CD4-positive, alpha-beta T cell treated with Interferon alpha-2 for 1 hour (primary cell): ENCODE measurements at places on chromosomes 16 and 17.

DNA sequence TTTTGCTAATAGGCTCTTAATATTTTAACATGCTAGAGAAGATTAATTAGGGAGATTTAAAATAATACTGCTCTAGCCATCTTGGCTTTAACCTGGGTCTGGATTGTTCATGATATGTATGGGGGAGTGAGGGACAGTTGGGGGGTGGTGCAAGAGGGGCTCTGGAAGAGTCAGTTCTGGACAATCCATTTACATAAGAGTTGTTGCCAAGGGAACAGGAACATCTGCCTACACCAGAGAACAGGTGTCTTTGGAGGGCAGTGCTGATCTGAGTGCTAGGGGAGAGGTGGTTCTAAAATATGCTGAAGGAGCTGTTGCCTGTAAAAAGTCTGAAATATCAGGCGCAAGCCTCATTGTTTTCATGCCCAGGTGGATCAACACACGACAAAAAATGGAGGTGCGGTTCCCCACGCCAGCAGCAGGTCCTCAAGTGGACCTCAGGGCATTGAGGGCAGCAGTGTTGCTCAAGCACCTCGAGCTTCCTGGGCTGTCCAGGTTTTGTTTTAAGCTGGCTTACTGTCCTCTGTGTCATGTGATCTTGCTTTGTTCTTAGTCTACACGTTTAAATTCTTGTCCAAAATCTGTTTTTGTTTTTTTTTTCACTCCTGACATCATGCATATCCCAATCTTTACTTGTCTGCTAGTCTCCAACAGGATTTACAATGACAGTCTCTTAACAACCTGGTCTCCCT is 25.4 kb upstream of the WSB1 start:
- DNase-seq = no peak

GRCh38 chr16:4500272-4500671 is 24.1 kb downstream of the HMOX2 start:
- no peak for DNase-seq

GRCh38 chr16:57643910-57644309 is 15.5 kb downstream of the ADGRG1 start:
- no peak for DNase-seq

DNA sequence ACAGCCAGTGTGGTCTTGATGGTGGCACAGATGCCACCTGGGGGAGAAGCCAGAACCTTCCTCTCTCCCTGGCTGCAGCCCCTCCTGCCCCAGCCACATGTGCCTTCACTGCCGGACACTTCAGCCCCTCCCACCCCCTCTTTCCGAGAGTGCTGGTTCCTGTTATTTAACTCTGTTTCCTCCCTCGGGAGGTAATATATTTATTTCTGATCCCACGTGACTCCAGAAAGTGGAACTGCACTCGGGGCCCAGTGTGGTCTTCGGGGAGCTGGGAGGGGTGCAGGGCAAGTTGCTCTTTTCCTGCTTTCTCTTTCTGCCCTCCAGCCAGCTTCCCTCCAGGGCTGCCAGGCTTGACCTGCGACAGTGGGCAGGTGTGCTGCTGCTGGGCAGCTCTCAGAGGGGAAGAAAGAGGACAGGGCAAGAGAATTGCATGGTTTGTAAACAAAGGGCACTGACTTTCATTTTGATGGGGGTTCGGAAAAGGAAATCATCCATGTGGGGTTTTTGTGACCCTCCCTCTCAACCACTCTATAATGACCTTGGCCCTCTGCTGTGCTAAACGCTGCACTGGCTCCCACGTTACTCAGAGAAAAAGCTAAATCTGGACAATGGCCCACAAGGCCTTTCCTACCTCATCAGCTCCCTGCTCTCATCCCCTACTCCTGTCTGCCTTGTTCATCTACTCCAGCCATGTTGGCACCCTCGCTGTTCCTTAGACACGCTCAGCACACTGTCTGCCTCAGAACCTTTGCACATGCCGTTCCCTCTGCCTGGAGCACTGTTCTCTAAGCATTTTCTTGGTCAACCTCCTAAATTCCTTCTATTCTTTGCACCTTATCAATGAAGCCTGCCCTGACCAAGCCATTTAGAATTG is 8.2 kb upstream of the CIITA start:
- no peak for DNase-seq

- DNase-seq = no peak
These were observed 31.2 kb downstream of the MNT start for GRCh38 chr17:2369551-2370210.

DNA sequence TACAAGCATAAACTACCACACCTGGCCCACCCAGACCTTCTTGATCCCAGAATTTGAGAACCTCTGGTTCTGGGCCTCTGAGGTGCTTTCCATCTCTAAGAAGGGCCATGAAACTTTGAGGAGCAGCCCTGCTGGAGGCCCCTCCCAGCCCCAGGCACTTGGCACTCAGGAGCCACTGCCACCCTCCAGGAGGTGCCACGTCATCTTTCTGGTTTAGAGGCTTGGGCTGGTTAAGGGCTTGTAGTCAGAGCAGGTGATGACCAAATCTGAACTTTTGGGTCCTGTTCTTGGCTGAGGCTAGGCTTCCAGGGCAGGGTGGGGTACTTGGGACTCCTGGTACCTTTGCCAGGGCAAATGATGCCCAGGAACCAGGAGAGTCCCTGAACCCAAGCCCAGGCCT is 13.8 kb upstream of the DLX4 start:
- DNase-seq = no peak

DNA sequence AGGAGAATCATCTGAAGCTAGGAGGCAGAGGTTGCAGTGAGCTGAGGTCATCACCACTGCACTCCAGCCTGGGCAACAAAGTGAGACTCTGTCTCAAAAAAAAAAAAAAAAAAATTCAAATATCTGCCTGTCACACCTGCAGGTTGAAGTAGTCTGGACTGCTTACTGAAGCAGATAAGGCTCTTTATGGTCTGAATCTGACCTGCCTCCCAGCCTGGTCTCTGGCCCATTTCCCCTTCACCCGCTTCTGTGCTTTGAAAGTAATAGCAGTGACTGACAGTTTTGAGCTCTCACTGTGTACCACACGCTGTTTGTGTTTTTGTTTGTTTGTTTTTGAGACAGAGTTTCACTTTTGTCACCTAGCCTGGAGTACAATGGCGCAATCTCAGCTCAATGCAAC is 5.8 kb downstream of the SEZ6L2 start:
- DNase-seq = no peak

DNA sequence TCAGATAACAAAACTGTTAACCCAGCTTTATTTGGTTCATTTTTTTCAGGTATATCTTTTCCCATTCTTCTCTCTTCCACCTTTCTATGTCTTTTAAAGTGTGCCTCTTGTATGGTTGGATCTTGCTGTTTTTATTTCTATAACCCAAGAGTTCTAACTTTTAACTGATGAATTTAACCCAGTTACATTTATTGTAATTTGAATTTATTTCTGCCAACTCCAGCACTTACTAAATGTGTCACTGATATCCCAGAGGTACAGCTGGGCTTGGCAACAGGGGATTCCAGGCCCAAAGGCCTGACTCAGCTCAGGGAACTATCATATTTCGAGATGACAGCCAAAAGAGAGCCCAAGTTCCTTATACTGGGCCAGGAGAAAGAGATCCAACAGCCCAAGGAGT is 200.1 kb downstream of the GSG1L start:
- no peak for DNase-seq

DNA sequence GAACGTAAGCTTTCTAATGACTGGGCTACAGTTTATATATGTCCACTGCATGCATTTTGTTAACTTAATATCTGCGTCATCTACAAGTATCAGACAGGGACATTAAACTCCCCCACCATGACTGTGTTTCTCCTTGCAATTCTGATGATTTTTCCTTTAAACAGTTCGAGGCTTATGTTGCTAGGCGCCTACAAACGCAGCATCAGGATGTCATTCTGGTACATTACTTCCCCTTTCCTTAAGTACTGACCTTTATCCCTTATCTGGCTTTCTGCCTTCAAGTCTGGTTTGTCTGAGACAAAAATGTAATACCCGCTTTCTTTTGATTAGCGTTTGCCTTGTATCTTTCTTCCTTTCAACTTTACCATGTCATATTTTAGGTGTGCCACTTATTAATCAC is 362.4 kb downstream of the SLC39A11 start:
- DNase-seq = no peak

- peak; percentile 78 for DNase-seq
These were observed 4.8 kb downstream of the P2RX1 start for GRCh38 chr17:3911271-3912053.

GRCh38 chr17:61063528-61063927 is 336.1 kb upstream of the TBX2 start:
- no peak for DNase-seq

GRCh38 chr16:69497876-69498596 is 67.7 kb upstream of the NFAT5 start:
- DNase-seq = no peak

- peak; percentile 39 for DNase-seq
These were observed 7.3 kb upstream of the PRSS36 start for GRCh38 chr16:31157136-31157535.

DNA sequence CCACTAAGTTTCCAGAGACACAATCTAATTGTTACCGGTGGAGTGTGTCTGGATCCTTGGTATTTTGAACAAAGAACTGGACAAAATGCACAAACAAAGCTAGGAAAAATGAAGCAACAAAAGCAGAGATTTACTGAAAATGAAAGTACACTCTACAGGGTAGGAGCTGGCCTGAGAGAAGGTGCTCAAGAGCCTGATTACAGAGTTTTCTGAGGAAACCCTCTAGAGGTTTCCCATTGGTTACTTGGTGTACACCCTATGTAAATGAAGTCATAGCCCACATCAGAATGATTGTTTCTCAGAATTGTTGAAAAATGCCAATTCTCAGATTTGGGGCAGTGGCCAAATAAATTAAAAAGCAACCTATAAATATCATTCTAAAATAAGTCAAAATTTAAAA is 436.4 kb downstream of the KCNJ18 start:
- DNase-seq = no peak

DNA sequence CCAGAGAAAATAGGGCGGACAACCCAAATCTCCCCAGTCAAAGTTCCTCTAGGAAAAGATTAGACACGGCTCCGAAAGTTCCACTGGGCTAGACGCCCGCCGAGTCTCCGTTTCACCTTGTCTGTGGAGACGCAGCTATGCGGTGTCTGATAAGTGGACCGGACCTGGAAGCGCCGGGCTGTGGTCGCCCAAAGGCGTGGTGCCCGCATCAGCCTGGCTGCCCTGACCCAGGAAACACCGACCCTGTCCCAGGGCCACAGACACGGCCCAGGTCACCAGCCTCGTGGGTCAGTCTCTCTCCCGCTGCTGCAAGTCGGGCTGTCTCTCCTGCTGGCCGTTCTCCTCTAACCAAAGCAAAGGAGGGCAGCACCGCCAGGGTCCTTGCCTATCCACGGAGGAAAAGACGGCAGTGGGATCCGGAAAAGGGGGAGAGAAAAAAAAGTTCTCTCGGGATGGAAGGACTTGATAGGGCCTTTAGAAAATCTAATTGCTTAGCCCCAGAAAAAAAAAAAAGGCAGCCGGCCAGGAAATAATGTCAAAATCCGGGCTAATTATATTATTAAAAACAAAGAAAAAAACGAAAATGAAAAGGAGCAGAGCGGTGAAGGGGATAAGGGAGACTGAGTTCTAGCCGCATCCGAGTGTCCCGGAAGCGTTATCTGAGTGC is 13.9 kb upstream of the FOXF1 start:
- DNase-seq = no peak

DNA sequence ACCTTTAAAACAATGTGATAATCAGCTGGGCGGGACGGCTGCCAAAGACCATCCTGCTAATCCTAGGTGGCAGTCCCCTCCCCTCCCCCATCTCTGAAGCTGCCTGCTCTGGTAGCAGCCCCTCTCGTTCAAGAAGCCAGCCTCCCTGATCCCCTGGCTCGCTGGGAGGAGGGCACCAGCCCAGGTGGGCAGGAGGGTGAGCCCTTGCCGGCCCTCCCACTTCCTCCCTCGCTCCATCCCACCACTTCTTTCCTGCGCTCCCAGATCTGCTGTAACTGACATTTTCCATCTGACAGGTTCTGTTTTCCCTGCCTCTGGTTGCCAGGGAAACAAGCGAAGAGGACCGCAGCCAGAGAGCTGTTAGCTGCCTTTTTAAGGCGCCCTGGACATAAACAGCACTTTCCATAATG is 155.7 kb upstream of the TNRC6C start:
- no peak for DNase-seq

DNA sequence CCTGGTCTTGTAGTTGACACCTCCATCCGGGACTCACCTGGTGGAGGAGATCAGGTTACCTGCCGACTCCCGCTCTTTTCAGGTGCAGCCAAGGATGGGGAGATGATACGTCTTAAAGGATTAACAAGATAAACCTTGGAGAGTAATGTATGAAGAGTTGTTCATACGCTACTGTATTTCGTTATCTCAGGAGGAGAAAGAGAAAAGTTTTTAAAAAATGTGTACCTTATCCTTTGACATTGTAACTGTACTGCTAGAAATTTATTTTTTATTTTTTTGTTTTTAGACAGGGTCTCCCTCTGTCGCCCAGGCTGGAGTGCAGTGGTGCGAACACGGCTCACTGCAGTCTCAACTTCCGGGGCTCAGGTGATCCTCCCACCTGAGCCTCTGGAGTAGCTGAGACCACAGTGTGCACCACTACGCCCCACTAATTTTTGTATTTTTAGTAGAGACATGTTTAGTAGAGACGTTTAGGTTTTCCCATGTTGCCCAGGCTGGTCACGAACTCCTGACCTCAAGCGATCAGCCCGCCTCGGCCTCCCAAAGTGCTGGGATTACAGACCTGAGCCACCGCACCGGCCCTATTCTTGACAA is 764 bp upstream of the SMURF2 start:
- no peak for DNase-seq

GRCh38 chr17:46160169-46160568 is 33.1 kb downstream of the KANSL1 start:
- no peak for DNase-seq

- DNase-seq = peak; percentile 63
These were observed 49.9 kb upstream of the CPNE2 start for GRCh38 chr16:57042157-57043111.

DNA sequence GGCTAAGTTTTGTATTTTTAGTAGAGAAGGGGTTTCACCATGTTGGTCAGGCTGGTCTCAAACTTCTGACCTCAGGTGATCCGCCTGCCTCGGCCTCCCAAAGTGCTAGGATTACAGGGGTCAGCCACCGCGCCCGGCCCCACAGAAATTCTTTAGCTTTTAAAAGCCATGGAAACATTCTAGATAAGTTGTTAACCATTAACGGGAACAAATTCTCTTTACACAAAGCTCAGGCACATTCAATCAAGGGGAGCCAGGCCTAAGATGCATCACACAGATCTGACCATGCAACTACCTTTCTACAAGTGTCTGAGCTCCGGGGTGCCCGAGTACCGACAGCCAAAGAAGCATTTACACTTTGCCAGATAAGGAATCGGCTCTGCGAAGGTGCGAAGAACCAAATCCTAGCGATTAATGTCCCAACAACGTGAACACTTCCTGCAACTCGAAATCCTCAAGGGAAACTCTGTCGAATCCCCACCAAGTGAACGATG is 1.0 kb downstream of the EMC8 start:
- no peak for DNase-seq

DNA sequence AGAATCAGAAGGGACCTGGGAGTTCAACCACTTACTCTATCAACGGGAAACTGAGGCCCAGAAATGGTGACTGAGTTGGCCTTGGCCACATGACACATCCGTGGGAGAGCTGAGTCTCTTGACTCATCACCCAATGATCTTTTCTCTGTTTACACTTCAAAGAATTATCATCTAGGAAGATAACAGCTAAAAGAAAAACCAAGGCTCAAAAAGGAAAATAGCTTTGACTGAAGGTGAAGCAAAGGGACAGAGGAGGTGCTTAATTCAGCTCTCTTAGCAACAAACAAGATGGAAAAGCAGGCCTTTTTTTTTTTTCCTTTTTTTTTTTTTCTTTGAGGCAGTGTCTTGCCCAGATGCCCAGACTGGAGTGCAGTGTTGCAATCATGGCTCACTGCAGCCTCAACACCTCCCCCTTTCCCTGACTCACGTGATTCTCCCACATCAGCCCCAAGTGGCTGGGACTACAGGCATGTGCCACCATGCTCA is 16.7 kb downstream of the ERCC4 start:
- DNase-seq = no peak

GRCh38 chr16:71867939-71868338 is 16.0 kb downstream of the ZNF821 start:
- no peak for DNase-seq
